ENCODE measurements at places on chromosomes 5 and 9.

- no peak for DNase-seq
Observed at GRCh38 chr5:163165277-163165676, 272.1 kb upstream of the CCNG1 start.

DNA sequence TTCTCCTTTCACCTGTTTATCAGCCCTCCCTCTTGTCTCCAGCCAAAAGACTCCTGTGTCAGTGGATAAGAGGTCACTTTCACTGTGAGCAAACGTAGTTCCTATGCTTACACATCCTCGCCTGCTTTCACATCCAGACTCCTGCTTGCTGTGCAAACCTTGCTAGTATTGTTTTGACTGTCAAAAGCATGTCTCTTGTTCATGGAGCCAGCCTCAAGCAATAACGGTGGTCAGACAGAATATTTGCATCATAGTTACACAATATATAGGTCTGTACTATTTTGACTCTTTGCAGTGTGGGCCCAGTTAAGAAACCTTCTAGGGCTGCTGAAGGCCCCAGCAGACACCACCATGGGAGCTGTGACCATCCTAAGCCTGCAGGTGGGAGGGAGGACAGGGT, 420.0 kb downstream of the SEMA5A start:
- no peak for DNase-seq

DNA sequence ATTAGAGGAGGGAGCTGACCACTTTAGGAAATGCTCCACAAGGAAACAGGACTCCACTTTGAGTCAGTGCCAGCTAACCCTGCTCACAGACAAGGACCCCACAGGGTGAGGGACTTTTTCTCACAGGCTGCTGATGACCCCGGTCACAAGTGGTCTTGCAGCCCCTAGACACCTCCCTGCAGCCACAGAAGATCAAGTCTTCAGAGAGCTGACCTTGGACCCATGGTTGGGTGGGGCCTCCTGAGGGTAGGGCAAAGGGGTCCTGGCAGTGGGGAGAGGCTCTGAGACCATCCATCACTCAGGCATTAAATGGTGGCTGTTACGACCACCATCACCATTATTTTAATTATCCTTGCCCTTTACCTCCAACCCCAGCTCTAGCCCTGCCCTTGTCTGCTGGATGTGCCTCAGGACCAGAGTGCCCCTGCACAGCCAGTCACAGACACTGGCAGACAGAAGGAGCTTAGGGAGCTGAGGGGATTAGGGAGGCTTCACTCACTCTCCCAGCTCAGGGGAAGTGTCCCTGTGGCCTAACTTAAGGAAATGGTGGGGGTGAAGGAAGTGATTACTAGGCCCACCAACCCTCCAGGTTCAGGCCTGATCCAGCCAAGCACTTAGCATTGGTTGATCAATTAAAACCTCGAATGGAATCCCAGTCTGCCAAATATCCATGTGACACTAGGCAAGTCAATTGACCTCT, 1.6 kb downstream of the ACSL6 start:
- DNase-seq: no peak

DNA sequence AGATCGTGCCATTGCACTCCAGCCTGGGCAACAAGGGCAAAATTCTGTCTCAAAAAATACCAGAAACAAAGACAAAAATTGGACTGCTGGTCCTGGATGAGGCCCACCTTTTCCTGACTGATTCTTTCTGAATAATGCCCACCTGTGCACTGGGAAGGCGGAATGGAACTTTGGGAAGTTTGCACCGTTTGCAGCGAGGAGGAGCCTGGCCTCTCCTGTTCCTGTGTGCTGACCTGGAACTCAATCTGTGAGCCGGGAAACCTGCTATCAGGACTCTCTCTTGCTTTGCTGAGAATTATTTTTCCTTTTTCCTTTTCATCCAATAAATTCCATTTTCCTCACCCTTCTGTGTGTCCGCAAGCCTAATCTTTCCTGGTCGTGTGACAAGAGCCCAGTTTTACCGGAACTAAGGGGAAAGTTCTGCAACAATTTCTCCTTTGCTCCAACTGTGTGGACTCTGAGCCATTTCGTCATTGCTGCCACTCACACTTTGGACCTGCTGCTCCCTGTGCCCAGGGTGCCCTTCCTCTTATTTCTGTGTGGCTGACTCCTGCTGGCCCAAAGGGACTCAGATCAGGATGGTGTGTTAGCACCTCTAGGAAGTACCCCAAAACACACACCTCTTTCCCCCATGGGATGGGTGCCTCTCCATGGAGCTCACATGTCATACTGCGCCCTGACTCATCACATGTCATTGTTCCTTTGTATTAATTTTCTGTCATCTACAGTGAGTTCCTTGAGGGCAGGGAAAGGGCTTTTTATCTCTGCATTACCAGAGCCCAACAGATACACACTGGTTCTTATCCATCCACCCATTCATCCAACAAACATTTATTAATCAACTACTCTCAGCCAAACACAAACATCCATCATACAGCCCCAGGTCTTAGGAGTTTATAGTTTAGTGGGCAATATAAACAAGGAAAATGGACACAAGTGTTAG, 4.7 kb upstream of the GLRX start:
- no peak for DNase-seq

- DNase-seq: no peak
Observed at GRCh38 chr5:170355601-170356098, 33.5 kb downstream of the KCNMB1 start.

- peak; percentile 90 for DNase-seq
Observed at GRCh38 chr9:116156621-116157314, 3.2 kb downstream of the PAPPA start.

DNA sequence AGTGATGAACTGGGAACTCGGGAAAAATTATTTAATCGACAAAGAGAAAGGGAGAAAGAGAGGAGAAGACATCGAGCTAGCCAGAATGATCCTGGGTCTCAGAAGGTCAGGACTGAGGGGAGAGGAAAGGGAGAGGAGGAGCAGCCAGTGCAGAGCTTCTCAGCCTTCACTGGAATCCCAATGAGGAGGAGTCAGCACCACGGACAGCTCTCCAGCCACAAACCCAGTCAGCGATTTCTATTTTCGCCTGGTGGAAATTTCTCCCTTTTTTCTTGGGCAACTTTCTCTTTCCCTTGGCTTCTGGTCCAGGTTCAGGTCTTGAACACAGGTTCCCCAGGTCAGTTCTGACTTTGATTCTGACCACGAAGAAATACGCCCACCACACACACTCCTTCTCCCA, 1.6 kb upstream of the BRINP1 start:
- no peak for DNase-seq

- peak; percentile 40 for DNase-seq
Observed at GRCh38 chr9:131997779-131998178, 81.9 kb downstream of the MED27 start.

DNA sequence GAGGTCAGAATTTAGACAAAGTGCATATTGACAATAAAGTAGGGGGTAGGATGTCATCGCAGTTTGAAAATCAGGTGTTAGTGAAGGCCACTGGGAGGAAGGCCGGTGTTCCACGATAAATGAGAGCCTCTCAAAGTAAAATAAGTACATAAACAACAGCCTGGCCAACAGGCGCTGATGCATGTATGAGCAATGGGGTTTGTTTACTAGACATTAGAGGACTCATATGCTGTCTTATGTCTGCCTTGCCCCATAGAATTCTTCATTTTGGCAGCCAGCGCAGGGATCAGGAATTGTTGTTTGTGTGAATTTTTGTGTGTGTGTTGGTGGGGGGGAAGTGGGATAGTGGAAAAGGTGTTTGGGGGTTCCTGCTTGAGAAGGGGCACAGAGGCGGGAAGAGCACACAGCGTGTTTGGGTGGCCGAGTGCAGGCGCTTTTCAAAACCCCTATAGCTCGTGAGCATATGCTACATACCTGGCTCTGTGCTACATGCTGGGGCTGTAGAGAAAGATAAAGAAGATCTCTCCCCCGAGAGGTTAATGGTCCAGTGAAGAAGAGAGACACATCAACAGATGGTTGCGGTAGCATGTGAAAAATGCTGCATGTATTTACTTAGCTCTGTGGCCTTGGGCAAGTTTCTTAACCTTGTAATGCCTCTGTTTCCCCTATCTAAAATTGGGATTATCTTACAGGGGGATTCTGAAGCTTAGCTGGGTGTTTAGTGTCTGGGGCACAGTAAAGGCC, 11.5 kb downstream of the SNX30 start:
- DNase-seq: peak; percentile 51

- DNase-seq: peak; percentile 64
Observed at GRCh38 chr5:140038373-140038957, 4.6 kb downstream of the NRG2 start.

DNA sequence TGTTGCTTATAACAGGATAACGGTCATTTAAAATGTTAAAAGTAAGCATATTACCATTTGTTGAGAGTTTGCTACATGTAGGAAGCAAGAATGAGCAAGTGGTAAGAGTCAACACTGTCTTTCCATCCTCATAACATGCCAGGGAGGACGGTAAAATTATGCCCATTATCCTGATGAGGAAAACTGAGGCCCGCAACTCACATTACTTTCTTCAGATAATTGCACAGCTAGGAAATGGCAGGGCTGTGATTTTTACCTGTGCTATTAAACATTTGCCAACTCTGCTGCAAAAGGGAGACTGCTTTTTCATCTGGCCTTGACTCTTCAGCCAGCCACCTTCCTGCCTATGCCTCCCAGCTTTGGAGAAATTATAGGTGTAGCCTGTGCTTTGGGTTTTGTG, 79.8 kb upstream of the BOD1 start:
- DNase-seq: no peak

DNA sequence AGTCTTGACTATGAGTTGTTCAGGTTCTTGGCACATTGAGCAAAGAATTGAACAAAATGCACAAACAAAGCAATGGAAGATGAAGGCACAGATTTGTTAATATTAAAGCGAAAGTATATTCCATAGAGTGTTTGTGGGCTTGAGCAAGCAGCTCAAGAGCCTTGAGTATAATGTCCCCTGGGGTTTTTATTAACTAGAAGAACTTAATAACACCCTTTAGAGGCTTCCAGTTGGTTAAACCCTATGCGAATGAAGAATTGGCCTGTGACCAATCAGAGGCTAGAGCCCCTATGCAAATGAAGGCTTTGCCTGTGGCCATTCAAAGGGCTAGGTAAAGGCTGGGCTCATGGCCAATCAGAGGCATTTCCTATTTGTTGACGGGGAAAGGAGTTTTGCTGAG, 135.3 kb upstream of the IL12B start:
- DNase-seq: no peak

DNA sequence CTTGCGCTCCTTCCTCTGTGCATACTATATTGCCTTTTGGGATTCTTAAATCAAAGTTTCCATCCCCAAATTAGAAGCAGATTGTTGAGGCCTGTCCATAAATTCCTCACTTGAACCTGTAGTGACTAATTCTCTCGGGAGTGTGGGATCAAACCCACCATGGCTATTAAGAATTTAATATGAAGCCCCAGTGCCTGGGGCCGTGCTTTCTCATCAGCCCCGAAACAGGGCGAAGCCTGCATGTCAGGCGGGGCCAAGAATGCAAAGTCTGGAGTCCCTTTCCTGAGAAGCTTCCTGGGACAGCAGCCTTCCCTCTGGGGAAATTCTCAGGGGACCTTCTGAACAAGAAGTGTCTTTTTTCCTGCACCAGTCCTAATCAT, 29.3 kb upstream of the FAT2 start:
- no peak for DNase-seq

DNA sequence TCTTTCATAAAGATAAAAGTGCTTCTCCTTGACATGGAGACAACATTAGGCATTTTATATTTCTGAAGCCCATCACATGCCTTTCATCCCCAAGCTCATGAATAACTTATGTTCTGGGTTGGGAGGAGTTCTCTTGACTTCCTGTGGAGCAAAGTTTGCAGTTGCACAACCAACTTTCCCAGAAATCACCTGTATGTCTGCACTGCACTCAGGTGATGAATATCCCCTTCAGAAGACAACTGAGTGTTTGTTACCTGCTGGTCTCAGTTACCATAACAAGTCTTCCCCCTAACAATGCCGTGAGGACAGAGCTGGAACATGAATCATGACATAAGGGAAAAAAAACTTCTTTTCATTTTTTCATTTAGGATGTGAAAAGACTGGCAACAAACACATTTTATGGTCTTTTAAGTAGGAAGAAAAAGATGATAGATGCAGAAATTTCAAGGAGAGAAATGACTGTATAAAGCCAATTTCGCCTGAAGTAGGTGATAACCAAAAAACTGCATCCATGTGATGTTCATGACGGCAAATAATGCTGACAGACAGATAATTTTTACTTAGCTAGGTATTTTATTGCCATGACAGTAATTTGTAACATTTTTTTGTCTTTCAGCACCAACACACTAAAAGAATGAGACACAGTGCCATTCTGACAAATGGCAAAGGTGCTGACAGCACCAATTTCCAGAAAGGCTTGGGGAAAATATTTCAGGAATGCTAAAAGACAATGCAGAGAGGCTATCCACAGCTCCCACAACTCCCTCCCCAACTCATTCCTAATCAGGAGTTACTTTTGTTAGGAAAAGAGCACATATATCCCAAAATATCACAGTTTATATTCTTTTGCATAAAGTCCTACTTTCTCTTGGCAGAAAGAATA, 656.3 kb downstream of the PRELID2 start:
- no peak for DNase-seq

GRCh38 chr9:73680831-73681230, 529.2 kb downstream of the ANXA1 start:
- DNase-seq: no peak

DNA sequence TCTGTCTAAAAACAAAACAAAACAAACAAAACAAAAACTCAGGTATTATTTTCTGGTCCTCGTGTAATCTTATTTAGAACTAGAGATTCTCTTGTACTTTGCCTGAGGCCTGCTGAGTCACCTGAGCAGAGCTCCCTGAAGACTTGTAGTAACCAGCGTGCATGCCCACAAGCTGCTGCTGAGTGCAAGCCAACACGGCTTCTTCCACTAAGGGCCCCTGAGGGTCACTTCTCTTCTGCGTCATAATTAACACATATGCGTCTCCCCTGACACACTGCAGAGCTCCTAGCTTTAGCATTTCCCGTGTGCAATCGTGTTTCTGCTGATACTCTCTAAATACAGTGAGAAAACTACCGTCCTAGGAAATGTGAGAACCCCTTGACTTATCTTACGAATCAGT, 10.9 kb upstream of the NDFIP1 start:
- no peak for DNase-seq

Data from foreskin fibroblast (primary cell).